ENCODE measurements at places on chromosomes 12 and 14.

DNA sequence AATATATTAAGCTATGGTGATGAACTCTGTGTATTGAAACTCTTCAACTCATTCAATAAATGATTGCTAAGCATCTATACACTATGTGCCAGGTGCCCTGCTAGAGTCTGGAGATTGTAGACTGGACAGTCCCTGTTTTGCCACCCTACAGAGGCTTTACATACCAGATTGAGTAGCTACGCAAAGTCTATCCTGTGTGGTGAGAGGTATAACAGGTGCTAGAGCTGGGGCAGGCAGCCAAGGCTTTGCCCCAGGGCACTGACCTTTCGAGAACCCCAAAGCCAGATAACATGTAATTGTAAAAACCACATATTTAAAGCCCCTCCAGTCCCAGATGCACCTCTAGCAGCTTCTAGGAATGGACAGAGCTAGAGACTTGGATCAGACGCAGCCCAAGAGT is 52.8 kb downstream of the PPM1H start:
- H3K27ac ChIP-seq, result no peak overlapping the region
- no peak for DNase-seq
- H3K4me1 ChIP-seq, result no peaks in the 10 kb centered on the region
- no peak overlapping the region for H3K4me3 ChIP-seq

DNA sequence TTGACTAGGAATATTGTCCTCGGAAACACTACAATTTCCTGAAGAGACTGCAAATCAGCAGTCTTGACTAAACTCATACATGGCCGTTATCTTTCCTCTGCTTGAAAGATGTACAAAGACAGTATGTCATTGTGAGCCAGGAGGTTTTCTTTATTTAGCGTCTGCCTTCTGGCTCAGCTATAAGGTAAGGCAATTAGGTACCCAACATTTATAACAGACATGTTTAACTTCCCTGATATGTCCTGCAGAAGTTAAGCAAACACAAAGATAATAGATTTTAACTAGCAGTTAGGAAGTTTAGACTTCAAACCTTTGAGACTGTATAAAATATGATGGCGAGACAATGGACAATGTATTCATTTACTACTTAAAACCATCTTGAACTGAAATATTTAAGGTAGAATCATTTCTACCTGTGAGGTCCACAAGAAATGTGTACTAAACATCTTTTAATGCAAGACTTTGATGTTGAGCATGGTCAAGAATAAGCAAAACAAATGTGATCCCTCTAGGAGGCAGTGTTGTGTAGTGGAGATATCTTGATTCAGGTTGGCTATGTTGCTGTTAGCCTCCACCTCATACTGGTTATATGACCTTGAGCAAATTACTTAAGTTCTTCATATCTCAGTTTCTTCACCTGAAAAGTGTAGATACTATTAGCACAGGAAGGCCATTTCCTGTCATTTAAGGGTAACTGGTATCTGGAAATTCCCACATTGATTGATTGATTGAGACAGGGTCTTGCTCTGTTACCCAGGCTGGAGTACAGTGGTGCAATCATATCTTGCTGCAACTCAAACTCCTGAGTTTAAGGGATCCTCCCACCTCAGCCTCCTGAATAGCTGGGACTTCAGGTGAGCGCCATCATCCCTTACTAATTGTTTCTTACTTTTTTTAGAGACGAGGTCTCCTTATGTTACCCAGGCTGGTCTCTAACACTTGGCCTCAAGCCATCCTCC is 96.3 kb upstream of the EEA1 start:
- DNase-seq, result no peak
- peaks cover 5% of the 10 kb centered on the region for H3K4me1 ChIP-seq
- H3K27ac ChIP-seq, result no peak overlapping the region
- no peaks in the 10 kb centered on the region for H3K36me3 ChIP-seq
- H3K4me3 ChIP-seq, result no peak overlapping the region
- H3K27me3 ChIP-seq, result no peaks in the 10 kb centered on the region

DNA sequence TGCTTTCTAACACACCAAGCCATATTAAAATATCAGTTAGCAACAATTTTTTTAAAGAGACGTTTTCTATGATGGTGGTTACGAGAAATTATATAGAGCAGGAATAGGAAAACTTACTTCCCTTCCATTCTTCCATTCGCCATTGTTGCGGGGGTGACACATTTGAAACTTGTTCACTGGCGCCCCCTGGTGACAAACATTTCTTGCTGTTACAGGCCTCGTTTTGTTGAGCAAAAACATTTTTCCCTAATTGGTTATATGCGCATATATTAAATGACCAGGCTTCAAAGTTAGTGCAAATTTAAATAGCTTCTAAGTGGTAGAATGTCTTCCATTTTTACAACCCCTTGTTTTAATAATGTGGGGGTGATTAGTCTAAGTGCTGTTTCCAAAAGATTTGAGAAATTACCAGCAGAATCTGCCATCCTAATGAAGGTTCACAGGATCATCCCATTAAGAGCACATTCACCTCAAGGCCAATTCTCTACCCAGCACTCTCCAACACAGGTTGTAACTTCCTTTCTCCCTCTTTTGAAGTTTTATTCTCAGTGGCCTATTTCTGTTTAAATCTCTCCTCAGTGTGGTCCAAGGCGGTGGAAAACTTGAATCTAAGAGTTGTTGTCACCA is 1124.7 kb downstream of the FLRT2 start:
- H3K36me3 ChIP-seq, result no peaks in the 10 kb centered on the region
- DNase-seq, result no peak
- no peak overlapping the region for H3K27ac ChIP-seq
- H3K4me3 ChIP-seq, result no peak overlapping the region
- H3K27me3 ChIP-seq, result no peaks in the 10 kb centered on the region

GRCh38 chr14:24258548-24259265 is 4.3 kb downstream of the TGM1 start:
- peak overlapping the region; percentile 89 for H3K27ac ChIP-seq
- no peaks in the 10 kb centered on the region for H3K27me3 ChIP-seq
- DNase-seq, result no peak
- peak overlapping the region; percentile 57 for H3K4me3 ChIP-seq
- peaks cover 9% of the 10 kb centered on the region for H3K4me1 ChIP-seq

- H3K27me3 ChIP-seq, result no peaks in the 10 kb centered on the region
- DNase-seq, result no peak
- no peak overlapping the region for H3K4me3 ChIP-seq
- no peaks in the 10 kb centered on the region for H3K36me3 ChIP-seq
- H3K4me1 ChIP-seq, result peaks cover 29% of the 10 kb centered on the region
- H3K27ac ChIP-seq, result peak overlapping the region; percentile 89
These were observed 110.5 kb downstream of the SCARB1 start for GRCh38 chr12:124753228-124753591.

DNA sequence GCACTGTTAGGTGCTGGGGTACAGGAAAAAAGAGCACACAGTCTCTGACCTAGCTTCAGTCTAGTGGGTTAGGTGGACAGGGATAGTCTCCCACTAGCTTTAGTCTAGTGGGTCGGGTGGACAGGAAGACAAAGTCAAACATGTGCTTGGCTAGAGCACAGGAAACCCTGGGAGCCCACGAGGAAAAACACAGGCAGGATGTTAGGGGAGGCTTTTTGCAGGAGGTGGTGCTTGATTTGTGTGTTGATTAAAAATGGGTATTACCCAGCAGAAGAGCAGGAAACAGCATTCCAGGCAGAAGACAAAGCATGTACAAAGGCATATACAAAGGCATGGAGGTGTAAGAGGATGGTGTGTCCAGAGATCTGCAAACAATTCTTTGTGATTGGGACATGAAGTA is 23.3 kb downstream of the SLC38A2 start:
- no peaks in the 10 kb centered on the region for H3K36me3 ChIP-seq
- H3K27ac ChIP-seq, result no peak overlapping the region
- H3K4me3 ChIP-seq, result no peak overlapping the region

DNA sequence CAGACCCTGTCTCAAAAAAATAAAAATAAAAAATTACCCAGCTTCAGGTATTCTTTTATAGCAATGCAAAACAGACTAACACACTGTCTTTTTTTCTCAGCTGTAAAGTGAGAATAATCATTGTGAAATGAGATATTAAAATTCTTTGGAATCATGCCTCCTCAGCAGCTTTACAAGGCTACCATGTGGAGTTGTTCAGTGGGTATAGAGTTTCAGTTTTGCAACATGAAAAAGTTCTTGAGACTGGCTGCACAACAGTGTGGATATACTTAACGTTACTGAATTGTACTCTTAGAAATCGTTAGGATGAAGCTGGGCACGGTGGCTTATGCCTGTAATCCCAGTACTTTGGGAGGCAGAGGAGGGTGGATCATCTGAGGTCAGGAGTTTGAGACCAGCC is 15.7 kb upstream of the MAPKAPK5 start:
- no peak for DNase-seq
- no peak overlapping the region for H3K27ac ChIP-seq
- no peaks in the 10 kb centered on the region for H3K36me3 ChIP-seq
- H3K4me3 ChIP-seq, result no peak overlapping the region

GRCh38 chr12:124484067-124484466 is 83.3 kb downstream of the NCOR2 start:
- DNase-seq, result no peak
- no peak overlapping the region for H3K27ac ChIP-seq
- H3K36me3 ChIP-seq, result no peaks in the 10 kb centered on the region
- no peak overlapping the region for H3K4me3 ChIP-seq
- no peaks in the 10 kb centered on the region for H3K27me3 ChIP-seq
- H3K4me1 ChIP-seq, result peaks cover 52% of the 10 kb centered on the region

DNA sequence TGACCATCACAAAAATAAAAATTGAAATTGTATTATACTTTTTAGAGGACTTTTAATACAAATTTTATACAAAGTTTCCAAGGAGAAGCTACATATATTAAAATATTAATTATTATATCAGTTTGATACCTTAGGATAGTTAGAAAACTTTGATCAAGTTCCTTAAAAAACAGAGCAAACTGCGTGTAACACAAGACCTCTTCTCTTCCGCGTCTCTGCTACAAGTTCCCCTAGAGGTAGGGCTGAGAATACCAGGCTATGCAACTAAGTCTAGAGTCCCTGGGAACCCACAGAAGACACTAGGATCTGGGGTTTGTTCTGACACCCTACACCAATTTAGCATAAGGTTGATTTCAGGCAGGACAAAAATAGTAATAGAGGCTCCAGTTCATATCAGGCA is 319.0 kb downstream of the FOXG1 start:
- no peaks in the 10 kb centered on the region for H3K4me1 ChIP-seq
- no peaks in the 10 kb centered on the region for H3K27me3 ChIP-seq

GRCh38 chr12:5568325-5568981 is 136.5 kb downstream of the NTF3 start:
- H3K36me3 ChIP-seq, result no peaks in the 10 kb centered on the region
- H3K27ac ChIP-seq, result no peak overlapping the region
- no peaks in the 10 kb centered on the region for H3K27me3 ChIP-seq
- no peak overlapping the region for H3K4me3 ChIP-seq

- H3K4me3 ChIP-seq, result no peak overlapping the region
- DNase-seq, result no peak
- no peak overlapping the region for H3K27ac ChIP-seq
- no peaks in the 10 kb centered on the region for H3K36me3 ChIP-seq
- H3K27me3 ChIP-seq, result no peaks in the 10 kb centered on the region
These were observed 146.8 kb upstream of the RASSF8 start for GRCh38 chr12:25811656-25812126.

DNA sequence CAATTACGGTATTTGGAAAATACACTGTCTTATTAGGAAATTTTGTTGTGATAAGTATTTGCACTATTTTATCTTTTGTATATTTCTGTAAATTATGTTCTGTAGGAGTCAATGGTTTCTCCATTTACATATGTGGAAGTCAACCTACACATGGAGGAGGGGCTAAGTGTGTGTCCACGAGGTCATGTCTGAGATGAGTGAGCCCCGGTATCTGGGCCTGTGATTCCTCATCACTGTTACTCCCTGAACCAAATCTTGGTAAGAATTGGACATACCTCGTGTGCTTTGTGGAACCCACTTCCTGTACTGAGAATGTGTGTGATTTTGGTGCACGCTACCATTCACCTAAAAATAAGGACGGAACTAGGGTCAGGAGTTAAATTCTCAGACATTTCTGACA is 1105.5 kb downstream of the TMEM121 start:
- H3K27me3 ChIP-seq, result no peaks in the 10 kb centered on the region
- no peak overlapping the region for H3K27ac ChIP-seq
- H3K4me3 ChIP-seq, result no peak overlapping the region
- no peaks in the 10 kb centered on the region for H3K36me3 ChIP-seq

DNA sequence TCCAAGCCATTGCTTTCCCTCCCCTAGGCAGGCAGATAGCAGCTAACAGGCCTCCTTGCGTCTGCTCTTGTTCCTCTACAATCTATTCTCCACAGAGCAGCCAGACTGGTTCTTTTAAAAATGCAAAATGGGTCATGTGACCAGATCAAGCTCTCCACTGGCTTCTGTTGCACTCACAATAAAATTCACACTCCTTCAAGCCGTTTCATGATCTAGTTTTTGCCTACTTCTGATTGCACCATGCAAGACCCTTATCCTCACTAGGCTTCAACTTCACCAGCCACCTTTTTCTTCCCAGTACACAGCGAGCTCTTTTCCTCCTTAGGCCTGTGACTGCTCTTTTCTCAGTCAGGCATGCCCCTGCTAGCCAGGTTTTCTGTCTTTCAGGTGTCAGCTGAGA is 6.1 kb upstream of the KRAS start:
- H3K4me1 ChIP-seq, result no peaks in the 10 kb centered on the region
- H3K27ac ChIP-seq, result peak overlapping the region; percentile 32
- H3K4me3 ChIP-seq, result no peak overlapping the region

- no peak overlapping the region for H3K4me3 ChIP-seq
- H3K27ac ChIP-seq, result no peak overlapping the region
- no peaks in the 10 kb centered on the region for H3K27me3 ChIP-seq
- H3K36me3 ChIP-seq, result no peaks in the 10 kb centered on the region
These were observed 197.3 kb upstream of the ARHGAP5 start for GRCh38 chr14:31879661-31880348.

DNA sequence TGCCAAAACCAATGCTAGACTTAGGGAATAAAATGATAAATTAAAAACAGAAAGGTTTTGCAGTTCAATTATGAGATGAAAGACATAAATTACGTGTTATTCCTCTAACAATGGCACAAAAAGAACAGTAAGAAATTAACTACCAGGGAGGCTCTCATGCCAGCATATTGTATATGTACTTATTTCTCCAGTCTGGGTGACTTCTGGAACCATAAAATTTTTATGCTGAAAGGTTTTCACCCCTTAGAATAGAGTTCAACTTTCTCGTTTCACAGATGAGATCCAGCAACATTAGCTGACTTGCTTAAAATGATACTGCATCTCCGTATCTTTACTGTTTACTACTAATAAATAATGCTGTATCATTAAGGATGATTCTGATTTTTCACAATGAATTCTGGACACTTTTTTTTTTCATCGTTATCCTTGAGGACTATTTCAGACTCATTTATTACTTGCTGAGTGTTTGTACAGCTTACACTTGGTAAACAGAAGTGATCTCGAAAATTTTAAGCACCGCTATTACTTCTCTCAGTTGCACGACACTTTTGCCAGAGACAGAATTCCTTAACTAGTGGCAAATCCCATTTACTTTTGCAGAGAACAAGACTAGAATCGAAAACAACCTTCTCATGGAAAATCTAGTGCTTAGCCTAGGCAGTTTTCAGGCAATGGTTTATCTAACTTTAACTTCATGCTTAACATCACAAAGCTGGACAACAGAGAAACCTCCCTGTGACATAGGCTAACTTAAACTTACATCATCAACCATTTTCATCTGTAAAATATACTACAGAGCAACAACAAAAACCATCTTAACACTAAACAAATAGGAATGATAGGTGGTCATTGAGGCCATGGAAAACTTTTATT is 2.7 kb downstream of the RSRC2 start:
- H3K4me1 ChIP-seq, result peaks cover 64% of the 10 kb centered on the region
- peaks cover 18% of the 10 kb centered on the region for H3K36me3 ChIP-seq

Data from esophagus squamous epithelium (tissue), 5 donors.